ENCODE measurements at places on chromosomes 6 and 20.

DNA sequence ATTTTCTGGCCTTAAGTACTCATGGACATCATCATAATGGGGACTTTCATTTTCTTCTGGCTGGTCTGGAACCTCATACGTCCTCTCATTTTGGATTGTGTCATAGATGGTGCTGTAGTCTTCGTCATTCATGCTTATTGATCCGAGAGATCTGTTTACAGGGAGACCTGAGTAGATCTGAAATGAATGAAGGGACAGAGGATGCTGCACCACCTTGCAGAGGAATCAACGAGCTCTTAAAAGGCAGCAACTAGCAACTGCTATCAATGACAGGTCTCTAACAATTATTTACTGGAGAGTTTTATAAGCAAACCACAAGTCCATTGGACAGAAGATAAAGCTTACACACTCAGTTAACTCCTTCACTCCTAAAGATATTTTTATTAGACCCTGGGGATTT, 49.7 kb upstream of the ENPP4 start:
- DNase-seq: no peak

- DNase-seq: no peak
Measured at GRCh38 chr6:169072127-169073042, 181.3 kb downstream of the THBS2 start.

DNA sequence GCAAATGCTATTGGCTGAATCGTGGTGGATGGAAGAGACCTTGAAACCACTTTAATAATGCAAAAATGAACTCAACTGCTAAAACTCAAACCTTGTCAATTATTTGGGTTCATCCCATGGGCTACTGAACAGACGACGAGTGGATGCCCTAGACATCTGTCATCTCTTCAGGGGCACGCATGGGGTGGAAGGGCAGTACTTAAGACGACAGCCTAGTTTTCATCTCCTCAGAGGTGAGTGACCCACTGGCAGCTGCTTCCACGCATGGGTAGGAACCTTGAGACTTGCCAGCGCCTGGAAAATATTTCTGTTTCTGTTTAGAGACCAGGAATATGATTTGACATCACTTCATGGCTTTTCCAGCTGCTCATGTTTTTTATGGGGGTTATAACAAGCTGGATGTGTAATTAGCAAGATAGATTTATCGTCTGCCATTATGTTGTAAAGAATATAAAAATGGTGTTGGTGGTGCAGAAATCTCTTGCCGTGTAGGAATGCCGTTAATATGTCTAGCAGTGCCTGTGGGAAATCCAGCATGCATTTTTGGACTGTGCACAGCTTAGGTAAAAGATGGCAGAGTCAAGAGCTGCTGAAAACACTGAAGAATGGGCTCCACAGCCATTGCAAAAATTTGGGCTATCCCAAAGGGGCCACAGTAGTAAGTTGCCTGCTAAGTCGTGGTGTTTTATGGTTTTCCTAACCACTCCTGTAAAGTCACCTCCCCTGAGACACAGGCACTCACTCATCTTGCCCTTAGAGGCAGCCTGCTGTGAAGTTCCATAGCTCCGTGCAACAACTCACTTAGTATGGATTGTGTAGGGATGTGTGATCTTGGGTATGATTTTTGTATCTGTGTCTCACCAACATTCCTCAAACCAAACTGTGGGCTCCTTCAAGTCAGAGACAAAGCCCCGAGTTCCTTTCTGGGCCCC, 203.3 kb downstream of the EYA2 start:
- no peak for DNase-seq

- DNase-seq: no peak
Measured at GRCh38 chr6:63565727-63566596, 6.3 kb upstream of the LOC128125822 start.

DNA sequence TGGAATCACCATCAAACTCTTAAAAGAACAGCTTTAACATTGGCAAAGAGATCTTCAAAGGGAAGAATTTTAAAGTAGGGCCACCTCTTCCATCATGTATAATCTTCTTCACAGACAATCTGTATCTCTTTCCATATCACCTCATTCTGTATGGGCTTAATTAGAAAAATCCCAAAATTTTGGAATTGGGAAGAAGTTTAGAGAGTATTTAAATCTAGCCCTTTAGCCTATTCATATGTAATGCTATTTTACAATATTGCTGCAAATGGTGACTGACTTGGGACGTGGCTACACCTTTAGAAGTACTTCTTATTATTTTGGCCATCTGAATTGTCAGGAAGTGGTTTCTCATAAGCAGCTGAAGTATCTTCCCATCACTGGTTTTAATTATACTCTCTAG, 474.3 kb downstream of the RFPL4B start:
- DNase-seq: no peak

DNA sequence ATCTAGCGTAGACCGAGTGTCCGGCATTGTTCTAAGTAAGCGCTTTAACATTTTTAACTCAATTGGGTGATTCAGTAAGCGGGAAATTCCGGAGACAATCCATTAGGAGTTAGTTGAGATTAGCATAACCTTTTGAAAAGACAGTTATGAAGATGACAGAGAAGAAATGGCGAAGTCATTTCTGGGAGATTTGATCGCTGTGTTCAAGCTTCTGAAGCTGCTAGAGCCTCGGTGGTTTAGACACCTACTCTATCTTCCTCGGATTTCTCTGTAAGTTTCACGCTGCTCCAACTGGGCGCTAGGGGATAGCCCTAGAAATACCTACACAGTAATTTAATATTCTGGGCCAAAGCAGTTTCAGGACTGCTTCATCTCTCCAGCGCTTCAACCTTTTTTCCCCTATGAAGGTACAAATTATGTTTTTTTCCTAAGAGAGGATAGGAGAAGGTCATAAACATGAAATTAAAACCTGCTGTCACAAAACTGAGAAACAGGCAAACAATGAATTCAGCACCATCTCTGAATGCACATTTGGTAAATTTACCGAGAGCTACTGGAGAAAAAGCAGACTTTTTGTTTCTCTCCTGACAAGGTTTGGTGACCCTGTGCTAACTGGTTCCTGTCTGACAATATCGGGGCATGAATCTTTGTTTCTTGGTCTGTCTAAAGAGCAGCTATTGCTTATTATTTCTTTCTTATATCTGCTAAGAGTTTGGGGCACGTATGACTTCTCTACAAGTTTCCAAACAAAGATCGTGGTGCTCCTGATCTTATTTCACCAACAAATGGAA, 22.4 kb downstream of the ZNF311 start:
- peak; percentile 79 for DNase-seq

DNA sequence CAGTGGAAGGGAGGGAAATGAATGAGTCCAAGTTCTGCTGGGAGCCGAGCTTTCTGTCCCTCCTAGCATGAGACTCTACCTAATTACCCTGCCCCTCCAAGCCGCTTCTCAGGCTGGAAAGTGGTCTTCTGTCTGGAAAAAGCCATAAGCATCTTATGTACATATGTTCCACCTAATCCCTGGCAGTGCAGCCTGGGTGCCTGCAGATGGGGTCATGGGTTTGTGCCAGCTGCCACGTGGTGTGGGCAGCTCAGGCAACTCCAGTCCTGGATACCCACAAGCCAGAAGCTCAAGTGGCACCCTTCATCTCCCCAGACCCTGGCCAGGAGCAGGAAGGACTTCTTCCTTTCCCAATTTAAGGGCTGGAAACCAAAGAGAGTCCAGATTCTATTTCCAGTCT, 253.1 kb downstream of the LY86 start:
- DNase-seq: no peak

- DNase-seq: no peak
Measured at GRCh38 chr6:36125575-36125974, 4.7 kb upstream of the MAPK13 start.

- DNase-seq: no peak
Measured at GRCh38 chr6:21264288-21265033, 329.1 kb upstream of the SOX4 start.

GRCh38 chr6:30555816-30556065, 548 bp downstream of the GNL1 start:
- DNase-seq: no peak

- peak; percentile 83 for DNase-seq
Measured at GRCh38 chr20:33689973-33690372, 3.8 kb upstream of the E2F1 start.

DNA sequence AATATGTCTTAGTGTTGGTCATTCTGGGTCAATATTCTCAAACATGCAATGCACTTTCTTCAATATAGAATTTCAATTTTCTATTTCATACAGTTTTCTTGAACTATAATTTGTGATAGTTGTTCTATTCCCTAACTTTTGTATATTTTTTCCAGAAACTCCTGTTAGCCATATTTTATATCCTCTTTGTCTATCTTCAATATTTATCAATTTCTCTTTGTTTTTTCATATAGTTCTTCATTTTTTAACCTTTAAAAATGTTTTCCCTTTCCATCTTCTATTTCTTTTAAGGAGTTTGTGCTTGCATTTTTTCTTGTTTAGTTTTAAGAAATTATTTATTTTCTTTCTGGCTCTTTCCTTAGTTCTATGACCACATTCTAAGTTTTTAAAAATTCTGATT, 42.0 kb upstream of the MBOAT1 start:
- no peak for DNase-seq

GRCh38 chr6:50846144-50846851, 27.6 kb downstream of the TFAP2B start:
- no peak for DNase-seq

- no peak for DNase-seq
Measured at GRCh38 chr6:107128577-107128976, 13.3 kb upstream of the BEND3 start.

DNA sequence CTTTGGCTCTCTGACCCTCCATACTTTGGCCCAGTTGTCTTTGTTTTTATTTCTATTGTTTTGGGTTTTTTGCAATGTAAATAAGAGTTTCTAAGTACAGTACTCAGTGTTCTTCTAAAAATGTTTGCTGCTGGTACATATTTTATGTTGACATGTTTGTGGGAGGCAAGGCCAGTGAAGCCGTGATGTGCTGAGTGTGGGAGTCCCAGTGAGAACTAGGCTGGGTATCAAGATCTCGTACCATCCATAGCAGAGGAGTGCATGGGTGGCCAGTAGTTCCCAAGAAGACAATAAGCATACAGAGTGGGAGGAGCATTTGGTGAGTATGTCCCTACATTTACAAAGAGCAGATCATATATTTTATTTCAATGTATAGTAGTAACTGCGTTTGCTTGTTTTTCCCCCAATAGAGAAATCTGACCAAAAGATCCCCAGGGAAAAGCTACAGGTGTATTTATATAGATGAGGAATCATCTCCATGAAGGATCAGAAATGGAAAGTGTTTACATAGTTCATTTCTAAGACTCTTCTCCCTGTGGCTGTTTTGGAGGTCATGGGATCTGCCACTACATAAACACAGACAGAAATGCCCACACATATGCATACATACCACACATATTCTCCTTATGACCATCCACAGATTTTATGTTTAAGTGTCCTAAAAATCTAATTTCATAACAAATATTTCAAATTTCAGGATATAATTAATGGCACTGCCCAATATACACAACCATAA, 285.9 kb downstream of the ALDH8A1 start:
- DNase-seq: no peak

GRCh38 chr6:123895806-123896205, 92.1 kb downstream of the NKAIN2 start:
- no peak for DNase-seq

GRCh38 chr6:122798099-122798641, 9.1 kb downstream of the SMPDL3A start:
- DNase-seq: no peak

DNA sequence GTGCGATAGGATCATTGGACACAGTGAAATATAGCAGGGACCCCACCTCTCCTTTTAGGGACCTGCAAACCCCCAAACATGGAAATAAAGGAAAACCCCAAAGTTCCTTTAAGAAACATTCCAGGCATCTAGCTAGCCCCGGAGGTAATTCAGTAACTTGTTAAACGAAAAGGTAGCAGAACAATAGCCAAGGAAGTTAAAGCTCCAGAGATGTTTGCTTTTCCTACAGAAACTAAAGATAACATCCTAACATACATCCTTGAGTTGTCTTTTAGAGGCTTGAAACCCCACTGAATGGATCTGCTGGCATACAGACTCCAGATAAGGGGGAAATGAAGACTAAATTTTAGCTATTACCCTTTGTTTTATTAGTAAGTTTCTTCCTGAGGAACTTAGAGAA, 51.0 kb downstream of the FAM184A start:
- no peak for DNase-seq

GRCh38 chr6:11083491-11083890, 10.1 kb upstream of the SMIM13 start:
- no peak for DNase-seq

- DNase-seq: peak; percentile 38
Measured at GRCh38 chr6:138107078-138107751, at the start of gene PERP. PERP (minus strand) TSS chr6:138107419; CDS start chr6:138107340, 79 bp downstream.

DNA sequence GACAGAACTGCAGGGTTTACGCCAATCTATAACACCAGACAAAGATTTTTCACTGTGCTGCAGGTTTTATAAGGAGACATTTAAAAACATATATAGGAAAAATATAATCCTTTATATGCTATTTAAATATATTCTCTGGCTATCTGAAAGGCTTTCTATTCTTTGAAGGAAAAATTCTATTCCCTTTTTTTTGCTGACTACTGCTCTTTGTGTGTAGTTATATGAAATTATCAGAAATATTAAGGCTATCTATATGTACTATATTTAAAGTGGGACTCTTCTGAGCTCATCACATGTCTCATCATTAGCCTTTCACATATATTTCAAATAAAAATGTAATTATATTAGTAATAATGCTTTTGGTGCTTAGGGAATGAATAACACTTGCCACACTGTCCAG, 930.7 kb downstream of the EYS start:
- no peak for DNase-seq

GRCh38 chr6:7404546-7404945, 14.9 kb downstream of the RIOK1 start:
- DNase-seq: no peak

GRCh38 chr6:170251776-170252571, 38.9 kb downstream of the DLL1 start:
- no peak for DNase-seq

GRCh38 chr6:161568885-161569456, 295.1 kb upstream of the AGPAT4 start:
- DNase-seq: no peak

- DNase-seq: peak; percentile 73
Measured at GRCh38 chr6:131923356-131923755, 27.8 kb downstream of the CCN2 start.

DNA sequence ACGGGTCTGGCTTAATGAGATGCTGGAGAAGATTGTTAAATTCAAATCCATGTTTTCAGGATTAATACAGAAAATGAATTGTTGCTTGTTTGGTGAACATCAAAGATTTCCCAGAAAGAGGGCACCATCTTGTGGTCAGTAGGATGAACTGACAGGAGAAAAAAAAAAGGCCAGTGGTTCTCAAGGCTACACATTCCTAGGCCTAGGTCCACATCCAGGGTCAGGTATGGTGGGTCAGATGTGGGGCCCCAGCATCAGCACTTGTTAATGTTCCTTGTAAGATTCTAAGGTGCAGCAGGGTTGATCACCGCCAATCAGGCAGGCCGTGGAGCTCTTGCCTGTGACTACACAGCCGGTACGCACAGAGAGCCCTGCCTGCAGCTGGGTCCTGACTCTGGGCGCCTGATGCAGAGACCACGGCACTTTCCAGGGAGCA, 34.0 kb upstream of the FOXO3 start:
- peak; percentile 67 for DNase-seq

- no peak for DNase-seq
Measured at GRCh38 chr6:15280028-15280427, 34.2 kb downstream of the JARID2 start.

- DNase-seq: no peak
Measured at GRCh38 chr6:13251242-13251641, 77.1 kb downstream of the TBC1D7 start.

- no peak for DNase-seq
Measured at GRCh38 chr20:59813948-59814839, 119.2 kb downstream of the SYCP2 start.
